ENCODE measurements at places on chromosomes 1 and 21.

DNA sequence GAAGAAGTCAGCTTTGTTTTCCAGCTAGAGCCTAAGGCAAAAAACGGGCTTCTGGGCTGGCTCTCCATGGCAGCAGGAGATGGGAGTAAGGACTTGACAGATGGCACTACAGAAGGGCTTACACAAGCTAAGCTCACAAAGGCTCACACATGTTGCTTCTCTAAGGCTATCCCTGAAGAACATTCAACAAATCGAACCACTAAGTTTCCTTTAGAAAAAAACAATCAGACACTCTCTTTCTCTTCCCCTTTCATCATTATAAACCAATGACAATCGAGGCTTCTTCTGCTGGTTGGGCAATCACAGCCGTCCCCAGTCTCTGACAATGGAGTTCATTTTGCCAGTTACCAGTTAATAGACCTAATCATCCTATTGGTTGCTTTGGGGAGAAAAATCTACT, 40.5 kb downstream of the TRIT1 start:
- no peak for DNase-seq

GRCh38 chr21:38839328-38840286, 33.9 kb downstream of the ETS2 start:
- peak; percentile 80 for DNase-seq

DNA sequence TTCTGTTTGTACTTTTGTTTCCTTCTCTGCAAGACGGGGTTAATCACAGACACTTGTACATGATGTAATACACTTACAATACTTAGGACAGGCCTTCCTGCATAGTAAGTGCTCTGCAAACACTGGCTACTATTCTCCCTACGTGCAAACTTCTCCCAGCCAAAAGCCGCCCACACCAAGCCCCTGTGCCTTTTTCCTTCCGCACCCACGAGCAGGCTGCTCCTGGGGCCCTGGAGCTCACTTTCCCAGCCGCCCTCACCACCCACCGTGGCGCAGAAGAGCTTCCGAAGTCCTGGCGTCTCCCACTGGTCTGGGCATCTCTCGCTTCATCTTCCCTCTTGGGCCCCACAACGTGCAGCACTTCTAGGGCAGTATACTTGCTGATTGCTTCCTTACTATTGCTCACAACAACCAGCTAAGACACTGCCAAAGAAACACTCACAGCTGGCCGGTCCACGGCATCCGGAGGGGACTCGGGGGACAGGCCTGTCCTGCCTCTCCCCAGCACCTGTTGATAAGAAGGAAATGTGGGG, 22.5 kb upstream of the GPR157 start:
- DNase-seq = no peak

DNA sequence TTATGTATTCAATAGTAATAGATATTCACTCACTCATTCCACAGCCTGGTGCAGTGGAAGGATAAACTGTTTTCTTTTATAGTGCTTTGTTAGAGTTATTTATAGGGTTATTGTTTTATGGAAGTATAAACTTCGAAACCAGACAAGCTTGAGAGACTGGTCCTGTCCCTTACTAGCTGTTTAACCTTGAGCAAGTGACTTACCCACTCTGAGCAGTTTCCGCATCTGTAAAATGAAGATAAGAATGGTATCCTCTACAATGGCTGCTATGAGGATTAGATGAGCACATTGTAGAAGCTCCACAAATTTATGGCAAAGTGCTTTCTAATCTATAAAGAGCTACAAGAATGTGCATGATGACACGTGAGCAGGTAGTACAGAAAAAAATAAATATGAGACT, 30.8 kb upstream of the EPS15 start:
- DNase-seq = no peak

- peak; percentile 91 for DNase-seq
These were observed 81.3 kb upstream of the KAZN start for GRCh38 chr1:14516974-14517840.

GRCh38 chr1:204128964-204129896, 22.6 kb downstream of the ETNK2 start:
- peak; percentile 78 for DNase-seq

DNA sequence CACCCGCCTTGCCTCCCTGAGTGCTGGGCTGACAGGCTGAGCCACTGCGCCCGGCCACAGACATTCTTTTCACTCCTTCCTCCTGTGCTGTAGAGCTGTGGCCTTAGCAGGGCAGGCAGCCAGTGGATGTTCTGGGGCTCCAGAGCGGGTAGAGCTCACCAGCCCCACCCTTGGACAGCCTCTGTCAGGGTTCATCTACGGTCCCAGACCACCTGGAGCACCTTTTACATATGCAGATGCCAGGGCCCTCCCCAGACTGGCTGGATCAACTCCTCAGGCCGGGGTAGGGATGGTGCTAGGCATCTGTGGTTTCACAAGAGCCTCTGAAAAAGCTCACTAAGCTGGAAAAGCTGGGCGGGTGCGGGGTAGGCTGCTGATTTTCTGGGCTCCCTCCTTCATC, 4.6 kb downstream of the ATP13A2 start:
- DNase-seq = peak; percentile 30

GRCh38 chr1:211965108-211965805, 70.1 kb downstream of the INTS7 start:
- DNase-seq = no peak

GRCh38 chr1:22831729-22832413, 121.2 kb downstream of the EPHB2 start:
- no peak for DNase-seq

GRCh38 chr1:6799499-6799898, 14.2 kb downstream of the CAMTA1 start:
- DNase-seq = no peak

DNA sequence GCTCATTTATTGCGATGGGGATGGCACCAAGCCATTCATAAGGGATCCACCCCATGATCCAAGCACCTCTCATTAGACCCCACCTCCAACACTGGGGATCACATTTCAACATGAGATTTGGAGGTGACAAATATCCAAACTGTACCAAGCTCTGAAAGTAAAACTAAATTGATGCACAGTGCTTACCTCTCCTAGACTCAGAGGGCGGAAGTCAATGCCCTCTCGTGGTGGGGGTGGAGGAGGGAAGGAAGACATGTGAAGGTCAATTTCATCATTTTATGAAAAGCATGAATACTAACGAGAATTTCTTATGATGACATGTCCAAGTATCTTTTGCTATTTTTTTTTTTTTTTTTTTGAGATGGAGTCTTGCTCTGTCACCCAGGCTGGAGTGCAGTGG, 120.0 kb downstream of the PGBD5 start:
- no peak for DNase-seq

DNA sequence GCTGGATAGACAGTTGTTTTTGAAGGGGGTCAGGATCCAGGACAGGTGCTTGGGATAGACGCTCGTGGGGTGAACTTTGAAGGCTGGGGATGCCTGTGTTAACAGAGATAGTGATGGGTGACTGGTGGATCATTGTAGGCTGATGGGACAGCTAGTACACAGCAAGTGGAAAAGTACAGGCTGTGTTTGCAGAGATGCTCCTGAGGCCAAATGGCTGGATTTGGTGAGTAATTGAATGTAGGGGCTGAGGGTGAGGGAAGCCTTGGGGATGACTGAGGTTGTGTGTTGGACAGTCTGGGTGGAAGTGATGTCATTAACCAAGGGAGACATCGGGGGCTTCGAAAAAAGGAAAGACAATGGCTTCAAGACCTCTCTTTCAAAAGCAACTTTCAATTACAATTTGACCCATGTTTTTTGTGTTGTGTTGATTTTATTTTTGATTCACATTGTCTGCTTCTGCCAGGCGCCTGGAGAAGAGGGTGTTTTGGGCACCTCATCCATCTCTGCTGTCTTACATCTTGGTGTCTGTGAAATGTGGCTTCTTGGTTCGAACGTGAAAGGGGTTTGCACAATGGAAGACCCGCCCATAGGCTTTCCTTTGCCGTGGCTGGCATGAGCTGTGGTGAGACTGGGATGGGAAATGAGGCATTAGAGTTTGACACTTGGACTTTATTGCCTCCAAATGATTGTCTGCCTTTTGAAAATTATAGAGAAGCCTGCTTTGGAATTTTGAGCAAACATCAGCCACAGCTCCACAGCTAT, 147.5 kb downstream of the FOXD2 start:
- DNase-seq = no peak

GRCh38 chr1:190663962-190664361, 186.3 kb upstream of the BRINP3 start:
- DNase-seq = no peak

DNA sequence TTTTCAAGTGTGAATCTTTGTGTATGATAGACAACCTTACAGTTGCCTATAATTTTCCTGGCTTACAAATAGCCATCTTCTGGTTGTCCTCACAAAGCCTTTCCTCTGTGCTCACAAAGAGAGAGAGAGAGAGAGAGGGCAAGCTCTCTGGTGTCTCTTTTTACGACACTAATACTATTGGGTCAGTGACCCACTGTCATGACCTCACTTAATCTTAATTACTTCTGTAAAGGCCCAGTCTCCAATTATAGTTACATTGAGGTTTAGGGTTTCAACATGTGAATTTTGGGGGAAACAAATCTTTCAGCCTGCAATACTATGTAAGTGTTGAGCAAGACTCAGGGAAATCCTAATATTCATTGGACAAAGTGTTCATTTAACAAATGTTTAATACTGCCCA, 167.4 kb upstream of the COL11A1 start:
- no peak for DNase-seq

GRCh38 chr1:214808845-214809460, 206.0 kb downstream of the CENPF start:
- DNase-seq = no peak

DNA sequence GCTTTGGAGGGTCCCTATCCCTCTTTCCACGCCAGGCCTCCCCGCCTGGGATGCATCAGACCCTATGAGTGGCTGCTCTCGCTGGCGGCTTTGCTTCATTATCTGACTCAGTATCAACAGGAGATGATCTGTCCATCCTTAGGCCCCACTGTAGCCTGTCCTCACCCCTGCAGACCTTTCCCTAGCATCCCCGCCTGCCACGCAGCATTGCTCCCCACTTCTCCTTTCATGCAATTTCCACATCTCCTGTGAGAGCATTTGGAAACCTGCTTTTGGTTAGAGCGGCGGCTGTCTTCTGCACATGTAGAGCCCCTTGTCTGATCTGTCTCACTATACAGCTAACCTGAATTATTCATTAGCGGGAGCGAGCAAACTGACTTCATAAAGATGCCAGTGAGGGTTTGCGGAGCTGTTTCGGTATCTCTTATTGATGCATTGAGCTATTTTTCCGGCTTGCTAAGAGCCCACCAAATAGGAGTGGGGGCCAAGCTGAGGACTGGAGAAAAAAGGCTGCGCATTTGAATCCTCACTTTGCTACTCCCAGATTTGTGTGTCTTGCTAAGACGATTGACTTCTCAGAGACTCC, 40.0 kb upstream of the ATP2B4 start:
- no peak for DNase-seq

GRCh38 chr1:202932476-202932875, 5.4 kb upstream of the KLHL12 start:
- DNase-seq = no peak

GRCh38 chr1:163565166-163565565, 243.4 kb downstream of the NUF2 start:
- DNase-seq = no peak

- DNase-seq = peak; percentile 17
These were observed 328.9 kb downstream of the PTBP2 start for GRCh38 chr1:97050506-97050905.

DNA sequence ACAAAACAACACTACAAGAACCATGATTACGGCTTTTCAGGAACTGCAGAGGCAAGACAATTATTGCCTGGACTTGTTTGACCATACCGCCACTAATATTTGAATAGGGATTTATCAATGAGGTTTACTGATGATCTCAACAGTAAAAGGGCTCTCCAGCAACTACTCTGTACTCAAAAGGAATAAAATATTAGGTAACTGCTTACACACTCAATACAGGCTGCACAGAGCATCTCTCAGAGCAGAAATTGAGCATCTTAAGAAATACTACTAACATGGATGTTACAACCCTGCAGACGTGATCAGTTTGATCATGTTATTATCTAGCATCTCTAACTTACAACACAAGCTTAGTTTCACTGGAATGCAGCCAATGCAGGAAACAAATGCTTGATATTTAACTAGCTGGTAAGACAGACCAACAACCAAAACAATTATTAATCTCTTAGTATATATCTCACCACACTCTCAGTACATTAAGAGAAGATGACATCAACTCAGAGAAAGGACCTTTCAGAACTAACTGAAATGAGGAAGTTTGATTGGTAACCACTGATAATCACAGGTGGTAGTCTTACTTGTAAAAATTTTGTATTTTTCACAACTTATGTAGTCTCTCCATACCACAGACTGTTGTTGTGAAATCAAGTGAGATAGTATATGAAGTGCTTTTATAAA, 52.2 kb downstream of the PUM1 start:
- no peak for DNase-seq

GRCh38 chr21:15627011-15627410, 102.8 kb upstream of the USP25 start:
- no peak for DNase-seq

DNA sequence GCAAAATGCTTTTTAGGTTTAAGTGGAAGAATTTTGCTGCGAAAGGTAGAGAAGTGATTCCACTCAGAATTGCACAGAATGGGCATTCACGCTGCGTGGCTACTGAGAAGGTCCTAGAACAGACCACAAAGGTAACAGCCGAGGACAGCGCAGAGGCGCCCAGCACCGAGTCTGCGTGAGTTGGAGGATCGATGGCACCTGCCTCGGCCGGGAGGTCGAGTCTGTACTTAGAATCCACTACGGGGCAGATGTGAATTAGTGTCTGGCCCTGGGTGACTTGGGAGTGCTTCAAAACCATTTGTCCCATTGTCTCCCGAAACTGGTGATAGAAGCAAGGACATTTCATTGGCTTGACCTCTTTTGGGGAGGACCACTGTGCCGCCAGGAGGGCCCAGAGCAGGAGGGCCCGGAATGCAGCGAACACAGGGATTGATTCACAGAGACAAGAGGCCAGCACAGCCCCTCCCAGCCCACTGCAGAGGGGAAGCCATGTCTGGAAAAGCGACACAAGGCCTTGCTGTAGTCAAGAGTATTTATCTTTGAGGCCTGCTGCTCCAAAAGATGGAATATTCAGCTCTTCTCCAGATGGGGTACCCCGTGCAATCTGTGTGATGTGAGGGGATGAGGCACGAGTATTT, 35.0 kb upstream of the TTC34 start:
- DNase-seq = no peak

GRCh38 chr21:37219761-37220432, 47.2 kb downstream of the VPS26C start:
- no peak for DNase-seq

- DNase-seq = peak; percentile 20
These were observed 50.8 kb upstream of the SLC22A15 start for GRCh38 chr1:115925467-115925866.

GRCh38 chr21:31162827-31163226, 124.6 kb upstream of the KRTAP19-8 start:
- peak; percentile 45 for DNase-seq

GRCh38 chr1:168161459-168161858, 17.3 kb upstream of the TIPRL start:
- peak; percentile 43 for DNase-seq

GRCh38 chr1:214912127-214912526, 170.4 kb upstream of the KCNK2 start:
- no peak for DNase-seq

DNA sequence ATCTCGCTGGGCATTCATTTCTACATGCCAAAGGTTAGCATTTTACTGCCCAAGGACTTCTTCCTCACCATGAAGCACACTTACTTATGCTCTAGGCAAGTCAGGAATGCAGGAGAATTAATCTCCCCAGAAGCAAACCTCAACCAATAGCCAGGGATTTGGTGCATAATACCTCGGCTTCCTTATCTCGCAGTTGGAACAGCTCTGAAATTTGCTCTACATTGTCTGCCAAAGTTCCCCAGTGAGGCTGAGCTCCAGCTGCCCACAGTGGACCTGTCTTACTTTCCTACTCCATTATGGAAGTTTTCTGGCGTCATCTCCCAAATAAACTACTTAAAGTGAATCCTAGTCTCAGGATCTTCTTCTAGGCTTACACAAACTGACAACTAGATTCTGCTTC, 57.6 kb upstream of the PPM1J start:
- peak; percentile 88 for DNase-seq

Measured in umbilical cord (tissue), 2 donors.